ENCODE measurements at places on chromosomes 13 and 19.

DNA sequence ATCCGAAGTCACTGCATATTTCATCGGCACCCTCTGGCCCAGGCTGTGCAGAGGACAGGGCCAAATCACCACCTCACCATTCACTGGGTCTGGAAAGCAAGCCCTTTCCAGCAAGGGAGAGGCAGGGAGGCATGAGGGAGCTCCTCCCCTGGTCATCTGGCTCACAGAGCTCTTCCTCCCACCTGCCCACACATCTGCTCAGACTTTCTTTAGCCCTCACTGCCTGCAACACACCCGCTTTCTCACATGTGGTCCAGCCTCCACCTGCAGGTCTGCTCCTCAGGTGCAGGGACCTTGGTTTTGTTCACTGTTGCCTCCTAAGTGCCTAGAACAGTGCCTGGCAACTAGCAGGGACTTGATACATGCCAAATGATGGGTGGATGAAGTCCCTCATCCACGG, 21.0 kb upstream of the SLC35E1 start:
- DNase-seq = no peak

DNA sequence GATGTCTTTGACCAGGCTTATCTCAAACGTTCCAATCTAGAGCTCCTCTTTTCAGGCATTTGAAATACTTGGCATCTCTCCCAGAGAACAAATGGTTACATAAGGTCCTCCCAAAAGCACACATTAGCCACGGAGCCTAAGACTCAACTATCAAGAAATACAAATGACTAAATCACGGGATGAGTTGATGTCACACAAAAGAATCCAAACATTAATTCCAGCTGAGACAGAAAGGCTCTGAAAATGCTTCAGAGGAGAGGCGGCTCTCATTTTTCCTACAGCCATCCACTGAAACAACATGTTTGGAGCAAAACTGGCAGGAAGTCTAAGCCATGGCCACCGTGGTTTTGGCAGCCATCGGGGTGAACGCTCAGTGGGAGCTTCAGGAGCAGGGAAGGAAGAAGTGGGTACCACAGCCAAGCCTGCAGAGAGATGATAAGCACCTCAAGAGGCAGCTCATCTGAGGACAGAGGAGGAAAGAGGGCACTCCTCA, 122.5 kb downstream of the STK24 start:
- no peak for DNase-seq

- DNase-seq = no peak
These were observed 729.0 kb downstream of the PCDH9 start for GRCh38 chr13:66501181-66501580.

DNA sequence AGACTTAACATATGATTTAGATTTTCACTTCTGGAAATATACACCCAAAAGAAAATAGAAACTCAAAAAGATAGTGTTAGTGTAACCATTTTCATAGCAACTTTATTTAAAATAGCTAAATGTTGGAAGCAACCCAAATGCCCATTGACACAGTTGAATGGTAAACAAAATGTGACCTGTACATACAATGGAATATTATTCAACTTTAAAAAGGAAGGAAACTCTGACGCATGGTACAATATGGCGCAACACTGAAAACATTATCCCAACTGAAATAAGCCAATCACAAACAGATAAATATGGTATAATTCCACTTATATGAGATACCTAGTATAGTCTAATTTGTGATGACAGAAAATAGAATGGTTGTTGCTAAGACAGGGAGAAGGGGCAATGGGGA, 1456.1 kb upstream of the MIR17HG start:
- no peak for DNase-seq

Measured in left kidney (tissue), 8 donors.